ENCODE measurements at places on chromosomes 5 and 9.

DNA sequence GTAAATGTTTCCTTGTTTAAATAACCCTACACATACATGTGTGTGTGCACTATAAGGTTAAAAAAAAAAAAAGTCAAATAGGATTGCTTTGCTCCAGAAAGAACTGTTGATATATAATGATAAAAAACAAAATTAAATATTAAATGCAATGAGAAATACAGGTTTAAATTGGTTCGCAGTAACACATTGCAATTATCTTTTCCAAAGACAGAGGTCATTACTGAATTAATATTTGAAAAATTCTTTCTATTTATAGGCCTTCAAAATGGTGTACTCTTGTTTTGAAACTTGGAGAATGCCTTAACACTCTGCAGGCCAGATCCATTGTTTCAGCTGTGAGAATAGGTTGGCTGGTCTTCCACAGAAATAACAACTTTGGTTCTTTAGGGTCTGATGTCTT lies 319.0 kb upstream of the NUDT12 start:
- DNase-seq = no peak

DNA sequence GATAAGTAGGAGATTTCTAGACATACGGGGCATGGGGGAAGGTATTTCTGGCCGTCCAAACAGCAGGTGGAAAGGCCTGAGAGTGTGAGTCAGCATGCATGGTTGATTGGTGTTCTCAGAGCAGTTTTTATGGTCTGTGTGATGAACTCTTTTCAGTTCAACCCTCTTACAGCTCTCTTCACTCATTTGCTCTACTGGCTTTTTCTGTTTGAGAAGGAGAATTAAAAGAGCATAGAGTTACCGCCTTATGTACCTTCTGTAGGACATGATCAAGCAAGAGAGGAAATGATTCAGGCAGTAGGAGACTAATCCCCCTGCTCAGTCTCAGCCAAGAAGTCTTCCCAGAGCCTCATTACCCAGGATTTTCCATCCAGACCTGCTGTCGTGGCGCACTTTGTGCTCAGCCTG lies 92.4 kb downstream of the PRDM6 start:
- DNase-seq = no peak

DNA sequence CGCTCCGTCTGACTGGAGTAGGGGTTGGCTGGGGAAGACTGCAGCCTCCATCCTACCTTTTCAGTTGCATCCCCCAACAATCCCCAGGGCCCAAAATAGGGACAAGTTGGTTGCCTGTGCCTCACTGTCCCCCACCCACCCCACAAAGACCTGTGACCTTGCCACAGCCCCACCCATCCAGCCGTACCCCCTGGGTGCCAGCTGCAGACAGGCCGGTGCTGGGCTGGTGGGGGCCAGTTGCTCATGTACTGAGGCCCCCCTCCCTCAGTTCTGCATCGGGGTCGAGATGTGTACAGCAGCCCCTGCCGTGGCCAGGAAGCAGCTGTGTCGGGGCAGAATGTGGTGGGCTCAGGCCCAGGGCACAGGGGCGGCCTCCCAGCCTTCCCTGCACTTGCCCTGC lies 374 bp downstream of the LCNL1 start:
- DNase-seq = no peak

GRCh38 chr9:74672237-74672636 lies 175.1 kb downstream of the RORB start:
- no peak for DNase-seq

- no peak for DNase-seq
Measured at GRCh38 chr9:89853931-89854330, 249.1 kb downstream of the GADD45G start.

DNA sequence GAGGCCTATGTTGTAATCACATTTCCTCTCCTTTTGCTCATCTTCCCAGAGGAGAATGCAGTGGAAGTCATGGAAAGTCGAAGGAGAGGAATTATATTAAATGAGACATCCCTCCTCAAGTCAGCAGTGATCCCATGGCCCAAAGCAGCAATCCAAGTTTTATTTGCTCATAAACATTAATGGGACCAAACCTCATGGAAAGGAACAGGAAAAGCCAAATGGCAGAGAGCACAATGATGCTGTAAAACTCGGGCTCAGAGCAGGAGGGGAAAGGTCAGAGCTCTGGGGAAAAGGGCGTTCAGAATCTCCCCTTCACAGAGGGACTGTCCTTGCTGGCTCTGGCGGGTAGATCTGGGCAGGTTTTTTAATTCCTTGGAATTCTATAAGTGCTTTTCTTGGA lies 175.8 kb downstream of the C5orf15 start:
- no peak for DNase-seq
